ENCODE measurements at places on chromosomes 5 and 9. TPM values are rescaled to one million over a fixed set of nuclear protein-coding genes. Genes with fewer than 3 reads are reported as not detected.

SCAMP1 gene
- total RNA-seq, result 59.7 TPM

DNA sequence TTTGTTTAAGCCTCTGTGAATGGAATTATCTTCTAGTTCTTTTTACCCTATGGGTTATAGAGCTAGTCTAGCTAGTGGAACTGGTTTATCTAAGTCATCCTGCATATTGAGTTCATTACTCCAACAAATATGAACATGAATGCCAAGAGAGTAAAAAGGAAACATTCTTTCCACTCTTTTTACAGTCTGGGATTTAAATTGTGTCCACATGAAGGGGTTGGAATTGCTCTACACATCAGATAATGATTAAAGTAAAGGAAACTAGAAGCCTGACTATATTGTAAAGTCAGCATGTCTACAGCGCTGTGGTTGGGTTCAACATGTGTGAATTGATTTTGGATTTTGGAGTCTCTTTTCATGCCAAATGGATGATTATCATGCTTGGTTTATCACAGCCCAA lies 173.1 kb downstream of the CCDC171 start:
- H3K27me3 ChIP-seq, result no peaks in the 10 kb centered on the region
- H3K4me1 ChIP-seq, result no peaks in the 10 kb centered on the region
- H3K4me3 ChIP-seq, result no peak overlapping the region

PCDHGA5 gene
- 1.8 TPM for total RNA-seq

GRCh38 chr5:113256671-113257452 lies 177.9 kb downstream of the TSSK1B start:
- H3K4me1 ChIP-seq, result no peaks in the 10 kb centered on the region
- no peak overlapping the region for H3K27ac ChIP-seq

SH3PXD2B gene
- 82.6 TPM for total RNA-seq

DNA sequence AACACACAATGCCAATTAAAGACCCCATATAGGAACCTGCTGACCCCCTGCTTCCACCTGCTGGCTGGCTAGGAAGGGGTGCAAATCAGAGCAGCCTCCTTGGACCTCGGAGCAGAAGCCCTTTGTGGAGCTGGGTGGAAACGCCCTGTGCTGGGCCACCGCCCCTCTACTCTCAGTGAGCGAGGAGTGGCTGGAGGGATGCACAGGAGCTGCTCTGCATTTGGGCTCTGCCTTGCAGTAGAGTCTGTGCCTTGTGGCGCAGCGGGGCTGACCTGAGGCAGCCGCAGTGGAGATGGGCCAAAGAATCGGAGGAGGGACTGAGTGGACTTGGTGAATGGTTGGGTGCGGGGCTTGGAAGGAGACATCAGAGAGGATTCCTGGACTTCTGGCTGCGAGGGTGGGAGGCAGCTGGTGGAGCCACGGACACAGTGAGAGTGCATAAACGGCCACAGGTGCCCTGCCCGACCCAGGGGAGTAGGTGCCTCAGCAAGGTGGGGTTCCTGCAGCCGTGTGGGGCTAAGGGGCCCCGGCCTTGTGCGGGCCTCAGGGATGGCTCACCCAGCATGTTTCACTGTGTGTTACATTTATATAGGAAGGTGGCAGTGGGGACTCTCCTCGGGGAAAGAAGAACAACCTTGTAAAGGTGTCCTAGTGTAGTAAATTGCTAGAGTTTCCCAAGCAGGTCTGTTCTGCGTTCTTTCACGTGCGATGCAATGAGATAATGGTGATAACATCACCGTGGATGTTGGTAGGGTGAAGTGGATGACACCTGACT lies 14.1 kb upstream of the IRX4 start:
- H3K36me3 ChIP-seq, result no peaks in the 10 kb centered on the region
- H3K4me3 ChIP-seq, result no peak overlapping the region
- no peaks in the 10 kb centered on the region for H3K27me3 ChIP-seq
- no peak for DNase-seq
- no peaks in the 10 kb centered on the region for H3K4me1 ChIP-seq

BOD1 gene
- total RNA-seq, result 48.2 TPM

GRCh38 chr9:34179213-34180136 lies 632 bp downstream of the UBAP1 start:
- H3K4me1 ChIP-seq, result no peaks in the 10 kb centered on the region
- peak overlapping the region; percentile 95 for H3K27ac ChIP-seq
- H3K4me3 ChIP-seq, result peak overlapping the region; percentile 75
- no peaks in the 10 kb centered on the region for H3K27me3 ChIP-seq
- DNase-seq, result peak; percentile 19
- no peaks in the 10 kb centered on the region for H3K36me3 ChIP-seq

C7 gene
- 576 TPM for total RNA-seq

- H3K4me3 ChIP-seq, result no peak overlapping the region
- H3K36me3 ChIP-seq, result no peaks in the 10 kb centered on the region
- no peaks in the 10 kb centered on the region for H3K4me1 ChIP-seq
Measured at GRCh38 chr5:169670769-169671525, 33.9 kb downstream of the DOCK2 start.

GRCh38 chr5:36041537-36041845 lies 25.2 kb downstream of the UGT3A2 start:
- no peak overlapping the region for H3K27ac ChIP-seq
- no peaks in the 10 kb centered on the region for H3K36me3 ChIP-seq
- no peak for DNase-seq
- no peaks in the 10 kb centered on the region for H3K4me1 ChIP-seq

DNA sequence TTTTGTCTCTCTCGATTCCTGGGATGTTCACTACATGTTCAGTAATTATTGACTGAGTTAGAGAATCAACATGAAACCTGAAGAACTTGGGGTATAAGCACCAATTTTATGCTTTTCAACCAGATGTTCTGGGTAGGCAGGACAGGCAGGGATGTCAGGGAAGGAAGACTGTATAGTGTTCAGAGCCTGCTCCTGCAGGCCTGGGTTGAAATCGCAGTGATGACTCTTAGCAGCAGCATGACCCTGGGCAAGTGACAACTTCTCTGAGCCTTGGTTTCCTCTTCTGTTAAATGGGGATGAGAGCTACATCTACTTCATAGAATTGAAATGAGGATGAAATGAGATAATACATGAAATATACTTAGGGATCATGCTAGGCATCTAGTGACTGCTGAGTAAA lies 29.7 kb upstream of the PANK3 start:
- no peak for DNase-seq
- H3K4me1 ChIP-seq, result no peaks in the 10 kb centered on the region
- H3K27ac ChIP-seq, result no peak overlapping the region
- H3K36me3 ChIP-seq, result no peaks in the 10 kb centered on the region
- no peaks in the 10 kb centered on the region for H3K27me3 ChIP-seq
- no peak overlapping the region for H3K4me3 ChIP-seq

DNA sequence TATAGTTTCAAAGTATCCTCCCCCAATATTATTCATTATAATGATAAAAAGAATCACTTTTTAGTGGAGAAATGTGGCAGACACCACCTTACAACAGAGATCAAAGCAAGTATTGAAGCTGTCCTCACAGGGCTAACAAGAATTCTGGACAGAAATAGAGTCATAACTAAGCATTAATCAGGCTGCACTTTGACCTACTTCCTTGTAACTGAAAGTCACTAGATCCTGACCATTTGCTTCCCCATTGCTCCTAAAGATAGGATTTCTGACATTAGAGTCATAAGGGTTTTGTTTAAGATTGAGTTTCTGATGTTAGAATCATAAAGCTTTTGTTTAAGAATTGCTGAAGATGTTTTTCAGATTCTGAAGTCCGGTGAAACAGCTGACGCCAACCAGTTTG lies 159.7 kb downstream of the ATP10B start:
- H3K4me1 ChIP-seq, result no peaks in the 10 kb centered on the region
- no peak overlapping the region for H3K4me3 ChIP-seq
- no peaks in the 10 kb centered on the region for H3K27me3 ChIP-seq
- no peak overlapping the region for H3K27ac ChIP-seq
- no peak for DNase-seq

HAVCR1 gene
- total RNA-seq, result 0.55 TPM

DENND4C gene
- 101 TPM for total RNA-seq

DNA sequence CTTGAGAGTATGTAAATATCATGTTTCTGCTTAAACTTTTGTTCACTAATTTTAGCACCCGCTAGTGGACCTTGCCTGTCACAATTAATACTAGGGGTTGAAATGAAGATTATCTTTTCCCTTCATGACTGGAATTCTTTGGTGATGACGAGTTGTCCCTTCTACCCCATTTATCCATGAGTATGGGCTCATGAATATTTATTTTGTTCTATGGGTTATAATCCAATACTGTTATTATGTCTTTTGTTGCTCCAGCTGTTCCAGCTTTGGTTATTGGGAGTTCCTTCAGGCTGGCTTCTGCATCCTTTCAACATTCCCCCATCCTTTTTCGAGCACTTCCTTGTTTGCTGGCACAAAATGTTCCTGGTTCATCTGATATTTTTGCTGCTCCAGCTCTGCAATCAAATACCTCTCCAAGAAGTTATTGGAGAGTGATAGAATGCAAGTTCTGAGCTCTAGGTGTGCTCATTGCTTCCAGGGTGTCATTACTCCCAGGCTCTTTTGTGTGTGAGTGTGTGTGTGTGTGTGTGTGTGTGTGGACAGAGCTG lies 19.7 kb upstream of the ARHGEF28 start:
- DNase-seq, result no peak
- no peak overlapping the region for H3K27ac ChIP-seq
- no peaks in the 10 kb centered on the region for H3K4me1 ChIP-seq
- H3K4me3 ChIP-seq, result no peak overlapping the region

GRCh38 chr9:79858508-79858907 lies 286.7 kb downstream of the TLE4 start:
- no peaks in the 10 kb centered on the region for H3K27me3 ChIP-seq
- DNase-seq, result no peak
- H3K27ac ChIP-seq, result no peak overlapping the region
- no peaks in the 10 kb centered on the region for H3K36me3 ChIP-seq

Data from uterus (tissue), 4 donors.